ENCODE measurements at places on chromosomes 4 and X.

- DNase-seq, result no peak
Observed at GRCh38 chrX:19886883-19887531, 393 bp downstream of the SH3KBP1 start.

DNA sequence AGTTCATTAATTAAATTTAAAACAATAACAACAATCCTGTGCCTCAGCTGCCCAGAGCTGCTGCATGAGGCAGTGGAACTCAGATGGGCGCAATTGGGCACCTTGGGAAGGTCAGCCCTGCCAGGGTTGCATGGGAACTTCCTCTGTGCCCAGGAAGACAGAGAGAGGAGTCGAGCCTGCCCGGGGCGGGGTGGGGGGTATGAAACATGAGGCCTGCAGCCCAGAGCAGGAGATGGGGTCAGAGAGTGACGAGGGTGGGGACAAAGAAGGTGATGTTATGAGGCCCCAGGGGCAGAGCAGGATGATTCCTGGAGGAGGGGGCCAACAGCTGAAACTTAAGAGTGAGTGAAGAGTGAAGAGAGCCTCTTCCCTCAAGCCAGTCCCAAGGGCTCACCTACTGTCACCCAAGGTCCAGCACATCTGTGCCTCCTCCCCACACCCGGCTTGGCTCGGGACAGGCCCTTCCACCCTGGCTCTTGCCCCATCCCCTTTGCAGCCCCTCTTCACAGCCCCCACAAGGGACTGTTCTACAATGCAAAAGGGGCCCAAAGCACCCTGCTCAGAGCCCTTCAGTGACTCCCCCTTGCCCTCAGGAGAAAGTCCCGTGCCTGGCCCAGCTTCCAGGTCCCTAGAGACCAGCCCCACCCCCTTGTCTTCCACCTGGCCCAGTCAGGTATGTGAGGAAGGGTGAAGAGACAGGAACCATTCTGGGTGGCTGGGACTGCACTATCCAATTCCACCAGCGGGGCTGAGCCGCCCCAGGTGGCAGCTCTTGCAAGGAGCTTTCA, 31.4 kb downstream of the HMX1 start:
- DNase-seq, result no peak

GRCh38 chrX:38811515-38812243, 10.4 kb downstream of the MID1IP1 start:
- no peak for DNase-seq

- no peak for DNase-seq
Observed at GRCh38 chr4:126568652-126569570, 1063.8 kb upstream of the INTU start.

- no peak for DNase-seq
Observed at GRCh38 chrX:134148172-134148692, 88.8 kb upstream of the CCDC160 start.

- no peak for DNase-seq
Observed at GRCh38 chrX:68761086-68761485, 67.7 kb upstream of the EFNB1 start.

- no peak for DNase-seq
Observed at GRCh38 chr4:2888886-2889285, 45.2 kb downstream of the ADD1 start.

- DNase-seq, result peak; percentile 19
Observed at GRCh38 chr4:39469429-39470077, 10.7 kb downstream of the LIAS start.

GRCh38 chrX:75596178-75596577, 73.3 kb upstream of the ZDHHC15 start:
- no peak for DNase-seq

DNA sequence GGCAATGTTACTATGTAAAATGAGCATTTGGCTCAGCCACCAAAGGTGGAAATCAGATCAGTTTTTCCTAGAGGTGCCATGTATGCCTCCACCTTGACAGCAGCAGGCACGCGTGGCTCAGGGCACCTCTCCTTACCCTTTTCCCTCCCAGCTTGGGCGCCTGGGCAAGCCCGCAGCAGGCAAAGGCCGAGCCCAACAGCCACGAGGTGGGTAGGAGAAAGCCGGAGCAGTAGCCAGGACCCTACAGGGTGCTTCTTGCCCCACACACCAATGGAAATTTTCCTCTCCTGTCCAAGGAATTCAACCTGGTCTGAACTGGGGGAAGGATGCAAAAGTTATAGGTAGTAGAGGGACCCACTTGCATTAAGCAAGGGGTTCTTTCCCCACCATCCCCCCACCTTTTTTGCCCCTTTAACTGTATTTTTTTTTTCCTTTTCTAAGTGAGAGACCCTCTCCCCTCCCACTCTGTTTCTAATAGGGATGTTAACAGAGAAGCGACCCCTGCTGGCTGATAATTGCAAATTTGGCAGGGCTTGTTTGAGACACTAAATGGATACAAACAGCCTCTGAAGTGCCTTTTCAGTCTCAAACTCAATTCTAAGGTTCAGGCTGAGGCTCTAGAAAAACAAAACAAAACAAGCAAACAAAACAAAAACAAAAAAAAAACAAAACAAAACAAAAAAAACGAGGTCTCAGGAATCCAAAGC, 895.1 kb downstream of the PCDH18 start:
- DNase-seq, result no peak

- DNase-seq, result no peak
Observed at GRCh38 chr4:38162240-38162784, 202.1 kb downstream of the PTTG2 start.

DNA sequence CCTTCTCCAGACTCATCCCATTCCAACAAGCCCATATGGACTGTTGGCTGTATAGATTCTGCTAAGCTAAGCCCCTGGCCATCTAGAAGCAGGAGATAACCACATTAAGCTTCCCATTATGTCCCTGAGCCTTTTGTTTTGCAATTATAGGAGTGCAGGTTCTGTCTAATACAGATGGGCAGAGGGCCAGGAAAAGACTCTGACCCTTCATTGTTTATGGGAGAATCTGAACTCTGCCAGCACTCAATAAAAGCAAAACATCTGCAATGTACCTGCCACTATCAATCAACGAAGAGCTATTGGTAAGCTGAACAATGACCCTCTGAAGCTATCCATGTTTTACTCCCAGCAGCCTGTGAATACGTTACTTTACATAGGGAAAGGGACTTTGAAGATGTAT, 207.3 kb upstream of the CLNK start:
- DNase-seq, result no peak

- no peak for DNase-seq
Observed at GRCh38 chr4:128525992-128526630, 238.5 kb upstream of the PGRMC2 start.

- no peak for DNase-seq
Observed at GRCh38 chr4:1588306-1588705, 95.8 kb downstream of the FAM53A start.

DNA sequence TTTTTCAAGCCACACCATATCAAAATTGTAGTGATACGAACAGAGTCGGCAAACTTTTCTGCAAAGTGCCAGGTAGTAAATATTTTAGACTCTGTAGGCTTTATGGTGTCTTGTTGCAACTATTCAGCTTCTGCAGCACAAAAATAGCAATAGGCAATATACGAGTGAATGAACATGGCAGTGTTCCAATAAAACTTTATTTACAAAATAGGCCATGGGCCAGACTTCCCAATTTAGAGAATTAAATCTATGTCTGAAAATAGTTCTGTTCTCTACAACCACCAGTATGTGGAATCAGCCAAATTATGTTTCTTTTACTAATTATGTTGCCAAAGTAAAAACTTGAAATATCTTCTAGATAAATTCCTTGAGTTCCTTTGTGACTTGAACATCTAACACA, 56.5 kb downstream of the NCAPG start:
- DNase-seq, result no peak

DNA sequence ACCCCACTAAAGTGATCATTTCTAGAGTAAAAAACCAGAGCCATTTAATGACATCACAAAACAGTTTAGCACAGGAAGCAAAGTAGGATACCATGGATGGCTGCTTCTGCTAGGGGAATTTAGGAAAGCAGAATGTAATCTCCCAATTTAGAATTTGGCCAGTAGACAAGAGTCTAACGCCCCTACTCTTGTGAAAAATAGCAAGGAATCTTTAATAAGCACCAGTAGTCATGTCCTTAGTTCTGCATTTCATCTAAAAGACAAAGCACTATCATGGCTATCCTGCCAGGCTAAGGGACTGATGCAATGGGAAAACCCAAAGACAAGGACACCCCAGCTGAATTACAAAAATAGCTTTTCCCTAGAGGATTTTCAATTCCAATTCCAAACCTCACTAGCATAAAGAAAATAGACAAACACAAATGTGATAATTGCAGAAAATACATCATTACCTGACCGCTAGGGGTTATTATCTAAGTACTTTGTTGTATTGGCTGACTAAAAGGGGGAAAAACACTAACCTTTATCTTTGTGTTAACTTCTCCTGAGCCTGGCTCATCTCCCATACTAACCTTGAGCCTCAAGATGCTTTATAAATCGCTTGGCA, 2.6 kb upstream of the AMMECR1 start:
- DNase-seq, result no peak

Data from stimulated activated naive CD4-positive, alpha-beta T cell (primary cell).